ENCODE measurements at places on chromosomes 12 and 14. TPM values are rescaled to one million over a fixed set of nuclear protein-coding genes. Genes with fewer than 3 reads are reported as not detected.

GRCh38 chr12:107788690-107789458 lies 14.4 kb downstream of the ASCL4 start:
- no peak overlapping the region for H3K4me3 ChIP-seq
- H3K27ac ChIP-seq = no peak overlapping the region
- no peak for DNase-seq
- no peaks in the 10 kb centered on the region for H3K27me3 ChIP-seq

DNA sequence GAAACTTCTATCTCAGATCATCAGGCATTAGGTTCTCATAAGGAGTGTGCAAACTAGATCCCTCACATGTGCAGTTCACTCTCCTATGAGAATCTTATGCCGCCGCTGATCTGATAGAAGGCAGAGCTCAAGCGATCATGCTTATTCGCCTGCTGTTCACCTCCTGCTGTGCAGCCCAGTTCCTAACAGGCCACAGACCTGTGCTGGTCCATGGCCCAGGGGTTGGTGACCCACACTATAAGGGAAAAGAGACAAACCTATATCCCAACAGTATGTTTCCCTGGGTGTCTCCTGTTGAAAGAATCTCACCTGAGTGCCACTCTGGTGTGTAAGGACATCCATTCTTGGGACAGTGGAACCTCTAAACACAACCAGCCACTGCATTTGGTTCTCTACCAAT lies 186.3 kb downstream of the RIMBP2 start:
- H3K27ac ChIP-seq = no peak overlapping the region
- H3K4me3 ChIP-seq = no peak overlapping the region
- H3K36me3 ChIP-seq = no peaks in the 10 kb centered on the region
- H3K4me1 ChIP-seq = no peaks in the 10 kb centered on the region

The GUCY2C gene
- total RNA-seq = 0.08 TPM

The NFE2 gene
- not detected for total RNA-seq

All from GM12878 (cell line).